DND-41 (cell line): ENCODE measurements at places on chromosomes 2 and 18.

DNA sequence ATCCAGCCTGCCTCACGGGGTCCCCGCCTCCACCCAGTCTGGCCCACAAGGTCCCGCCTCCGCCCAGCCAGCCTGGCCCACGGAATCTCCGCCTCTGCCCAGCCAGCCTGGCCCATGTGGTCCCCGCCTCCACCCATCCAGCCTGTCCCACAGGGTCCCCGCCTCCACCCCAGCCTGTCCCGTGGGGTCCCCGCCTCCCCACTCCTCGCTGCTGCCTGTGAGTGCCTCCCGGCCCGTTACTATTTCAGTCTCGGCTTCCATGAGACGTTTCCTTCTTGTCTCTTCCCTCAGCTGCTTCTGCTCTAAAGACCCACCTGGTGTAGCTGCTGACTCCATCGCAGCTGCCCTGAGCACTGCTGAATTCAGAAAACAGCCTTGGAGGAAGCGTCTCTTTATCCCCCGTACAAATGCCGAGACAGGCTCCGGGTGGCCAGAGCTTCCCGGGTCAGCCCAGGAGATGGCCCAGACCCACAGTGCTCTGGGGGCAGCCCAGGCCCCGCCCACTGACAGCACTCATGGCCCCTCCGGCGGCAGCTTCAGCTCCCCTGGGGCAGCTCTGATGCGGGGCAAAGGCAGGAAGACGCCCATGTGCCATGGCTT lies 69.8 kb downstream of the NFATC1 start:
- no peak for DNase-seq
- no peaks in the 10 kb centered on the region for H3K27me3 ChIP-seq
- no peak overlapping the region for H3K4me3 ChIP-seq
- H3K4me1 ChIP-seq: no peaks in the 10 kb centered on the region
- peaks cover 26% of the 10 kb centered on the region for H3K36me3 ChIP-seq
- H3K27ac ChIP-seq: no peak overlapping the region

- DNase-seq: no peak
- no peaks in the 10 kb centered on the region for H3K27me3 ChIP-seq
- H3K27ac ChIP-seq: no peak overlapping the region
- no peaks in the 10 kb centered on the region for H3K4me1 ChIP-seq
- H3K36me3 ChIP-seq: no peaks in the 10 kb centered on the region
Observed at GRCh38 chr2:105498281-105498846, 99.5 kb upstream of the FHL2 start.

- H3K4me3 ChIP-seq: no peak overlapping the region
- H3K27ac ChIP-seq: peak overlapping the region; percentile 99
- DNase-seq: peak; percentile 47
- peaks cover 26% of the 10 kb centered on the region for H3K36me3 ChIP-seq
- H3K27me3 ChIP-seq: no peaks in the 10 kb centered on the region
- peaks cover 52% of the 10 kb centered on the region for H3K4me1 ChIP-seq
Observed at GRCh38 chr2:43218155-43218701, 8.2 kb downstream of the ZFP36L2 start.

GRCh38 chr18:79421275-79421857 lies 25.6 kb downstream of the NFATC1 start:
- no peaks in the 10 kb centered on the region for H3K4me1 ChIP-seq
- no peak overlapping the region for H3K4me3 ChIP-seq
- no peak for DNase-seq
- H3K36me3 ChIP-seq: peaks cover 16% of the 10 kb centered on the region

DNA sequence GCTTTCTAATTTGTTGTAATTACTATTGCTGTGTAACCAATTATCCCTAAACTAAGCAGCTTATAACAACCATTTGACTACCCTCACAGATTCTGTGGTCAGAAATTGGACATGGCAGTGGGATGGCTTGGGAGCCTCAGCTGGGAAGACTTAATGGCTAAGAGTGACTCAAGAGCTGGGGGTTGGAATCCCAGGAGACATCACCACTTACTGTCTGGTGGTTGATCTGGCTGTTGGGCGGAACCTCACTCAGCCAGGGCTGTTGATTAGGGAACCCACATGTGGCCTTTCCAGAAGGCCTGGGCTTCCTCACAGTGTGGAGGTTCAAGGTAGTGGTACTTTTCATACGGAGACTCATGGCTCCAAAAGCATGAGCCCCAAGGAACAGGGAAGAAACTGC lies 49.8 kb downstream of the E2F6 start:
- H3K27ac ChIP-seq: no peak overlapping the region
- no peaks in the 10 kb centered on the region for H3K27me3 ChIP-seq
- DNase-seq: no peak
- no peak overlapping the region for H3K4me3 ChIP-seq

DNA sequence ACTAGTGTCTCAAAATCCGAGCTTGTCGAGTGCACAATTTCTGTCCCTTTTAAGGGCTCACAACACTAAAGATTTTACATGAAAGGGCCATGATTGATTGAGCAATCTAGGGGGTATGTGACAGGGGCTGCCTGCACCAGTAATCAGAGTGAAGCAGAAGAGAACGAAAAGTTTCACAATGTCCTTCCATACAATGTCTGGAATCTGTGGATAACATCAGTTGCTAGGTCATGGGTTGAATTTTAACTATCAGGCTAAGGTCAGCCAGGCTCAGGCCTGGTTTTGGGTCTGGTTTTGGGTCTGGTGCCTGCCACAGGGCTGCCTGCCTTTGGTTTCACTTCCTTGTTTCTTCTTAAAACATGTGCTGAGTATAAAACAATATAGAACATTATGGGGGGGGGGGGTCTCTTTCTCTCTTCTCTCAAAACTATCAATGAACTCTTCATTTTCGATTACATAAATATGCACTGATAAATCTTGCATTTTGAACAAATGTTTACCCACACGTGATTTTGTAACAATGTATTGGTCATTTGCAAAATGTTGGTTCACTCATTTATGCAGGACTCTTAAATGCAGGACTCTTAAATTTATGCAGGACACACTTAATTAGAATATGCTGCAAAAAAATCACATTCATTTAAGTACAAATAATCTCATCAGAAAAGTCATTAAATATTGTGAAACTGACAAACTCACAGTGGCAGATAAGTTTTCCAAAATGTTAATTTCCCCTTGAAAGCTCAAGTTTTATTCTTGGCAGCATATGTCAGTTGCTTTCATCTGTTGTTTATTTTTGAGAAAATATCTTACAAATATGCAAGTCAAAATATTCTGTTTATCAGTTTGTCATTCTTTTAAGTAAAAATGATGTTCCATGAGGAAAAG lies 290.5 kb upstream of the KYNU start:
- H3K27me3 ChIP-seq: no peaks in the 10 kb centered on the region
- H3K4me3 ChIP-seq: no peak overlapping the region
- no peak for DNase-seq
- H3K36me3 ChIP-seq: no peaks in the 10 kb centered on the region
